Panc1 (cell line): ENCODE measurements at places on chromosomes 2 and 18.
A peak's percentile ranks its signal among the peaks of the same experiment; 100 is the strongest.

DNA sequence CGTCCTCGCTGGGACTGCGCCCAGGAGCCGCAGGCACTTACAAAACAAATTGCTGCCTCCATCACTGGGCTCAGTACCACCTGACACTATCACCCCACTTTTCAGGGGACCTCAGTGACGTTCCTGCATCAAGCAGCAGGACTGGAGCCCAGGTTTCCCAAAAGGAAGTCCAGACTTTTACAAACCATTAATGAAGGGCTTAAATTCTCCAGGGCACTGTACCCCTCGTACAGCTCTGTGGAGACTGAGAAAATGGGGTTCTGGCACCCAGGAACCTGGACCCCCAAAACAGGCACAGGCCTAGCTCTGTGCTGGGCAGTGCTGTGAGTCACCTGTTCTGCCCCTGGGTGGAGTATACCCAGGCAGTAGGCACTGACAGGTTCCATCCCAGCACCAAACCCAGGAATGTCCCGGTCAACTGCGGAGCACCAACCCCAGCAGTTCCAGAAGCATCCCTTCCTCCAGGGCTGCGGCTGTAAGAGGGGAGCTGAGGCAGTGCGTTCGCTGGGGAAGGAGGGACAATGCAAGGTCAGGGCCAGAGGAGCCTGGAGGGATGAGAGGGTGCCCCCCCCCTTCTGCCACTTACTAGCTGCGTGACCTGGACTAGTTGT, 24.6 kb upstream of the NOTO start:
- no peak for DNase-seq

- DNase-seq = no peak
These were observed 30.1 kb downstream of the MBP start for GRCh38 chr18:77102259-77103040.

DNA sequence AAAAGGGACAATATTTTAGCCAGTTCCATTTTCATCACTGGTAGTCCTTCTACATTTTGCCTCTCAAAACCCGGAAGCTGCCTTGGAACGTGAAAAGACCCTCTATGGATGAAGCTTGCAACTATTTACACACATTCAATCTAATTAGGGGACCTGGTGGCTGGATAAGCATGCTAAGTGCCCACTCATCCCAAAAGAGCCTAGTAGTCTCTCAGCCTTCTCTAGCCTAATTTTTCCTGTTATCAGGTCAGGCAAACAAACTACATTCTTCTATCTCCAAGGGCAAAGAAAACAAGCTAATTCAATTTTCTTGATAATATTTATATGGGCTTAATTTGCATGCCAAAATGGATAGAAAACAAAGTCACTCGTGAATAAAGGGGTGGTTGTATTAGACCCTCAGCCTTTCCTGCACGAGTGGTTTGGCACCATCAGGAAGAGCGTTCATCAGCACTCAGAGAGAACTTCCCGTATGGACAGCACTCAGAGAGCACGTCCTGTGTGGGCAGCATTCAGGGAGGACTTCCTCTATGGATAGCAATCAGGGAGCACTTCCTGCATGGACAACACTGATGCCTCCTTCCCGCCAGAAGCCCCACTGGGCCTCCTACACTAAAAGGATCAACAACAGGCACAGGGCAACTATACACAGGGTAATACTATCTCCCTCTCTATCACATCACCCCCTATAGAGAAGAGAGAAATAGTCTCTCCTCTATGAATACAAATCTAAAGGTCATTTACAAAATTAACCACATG, 122.2 kb downstream of the RBMS1 start:
- DNase-seq = no peak

DNA sequence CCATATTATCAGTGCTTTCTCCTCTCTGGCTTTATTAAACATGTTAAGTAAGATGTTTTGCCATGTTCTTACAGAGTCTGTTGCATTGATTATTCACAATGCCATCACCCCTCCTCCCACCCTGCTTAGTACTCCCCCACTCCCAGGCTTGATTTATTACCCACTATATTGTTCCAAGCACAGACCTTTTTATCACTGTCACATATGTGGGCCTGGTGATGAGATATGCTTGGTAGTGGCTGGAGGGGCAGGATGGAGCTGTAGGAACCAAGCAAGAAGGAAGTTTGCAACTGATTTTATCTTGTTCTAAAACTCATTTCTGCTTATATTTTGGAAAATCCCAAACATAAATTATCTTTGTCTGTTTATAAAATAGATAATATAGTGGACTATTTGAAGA, 748.2 kb upstream of the CELF4 start:
- DNase-seq = no peak

- no peak for DNase-seq
These were observed 143.0 kb upstream of the MYCN start for GRCh38 chr2:15797231-15797938.

DNA sequence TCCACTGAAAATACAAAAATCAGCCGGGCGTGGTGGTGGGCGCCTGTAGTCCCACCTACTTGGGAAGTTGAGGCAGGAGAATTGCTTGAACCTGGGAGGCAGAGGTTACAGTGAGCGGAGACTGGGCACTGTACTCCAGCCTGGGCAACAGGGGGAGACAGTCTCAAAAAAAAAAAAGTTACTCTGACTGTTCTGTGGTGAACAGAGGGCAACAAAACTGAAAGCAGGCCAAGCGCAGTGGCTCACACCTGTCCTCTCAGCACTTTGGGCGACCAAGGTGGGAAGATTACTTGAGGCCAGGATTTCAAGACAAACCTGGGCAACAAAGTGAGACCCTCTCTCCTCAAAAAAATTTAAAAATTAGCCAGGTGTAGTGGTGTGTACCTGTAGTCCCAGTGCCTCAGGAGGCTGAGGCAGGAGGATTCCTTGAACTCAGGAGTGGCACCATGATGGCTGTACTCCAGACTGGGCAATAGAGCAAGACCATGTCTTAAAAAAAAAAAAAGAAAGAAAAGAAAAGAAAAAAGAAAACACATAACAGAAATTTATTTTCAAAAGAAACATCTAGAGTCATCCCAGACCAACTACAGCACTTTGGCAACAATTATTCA, 13.6 kb upstream of the RTN4 start:
- DNase-seq = no peak

- no peak for DNase-seq
These were observed 124.4 kb upstream of the SETBP1 start for GRCh38 chr18:44556296-44556695.

- DNase-seq = no peak
These were observed 687.8 kb upstream of the KLHL29 start for GRCh38 chr2:22697054-22697788.

GRCh38 chr18:77108001-77108692, 24.4 kb downstream of the MBP start:
- DNase-seq = no peak

- DNase-seq = no peak
These were observed 3.7 kb upstream of the ADI1 start for GRCh38 chr2:3522961-3523421.

DNA sequence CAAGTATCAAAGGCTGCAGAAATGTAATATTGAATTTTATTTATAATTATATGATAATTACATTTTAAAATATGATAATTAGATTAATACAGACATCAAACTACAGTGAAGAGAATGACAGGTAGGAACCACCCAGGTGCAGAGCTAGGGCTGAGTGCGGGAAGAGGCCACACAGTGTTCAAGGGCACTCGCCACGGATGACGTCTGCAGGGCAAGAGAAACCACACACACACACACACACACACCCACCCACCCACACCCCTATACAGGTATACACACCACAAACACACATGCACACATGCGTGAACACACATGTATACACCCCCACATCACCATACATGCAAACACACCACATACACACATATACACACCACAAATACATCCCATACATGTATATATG, 41.2 kb downstream of the MBP start:
- DNase-seq = no peak

GRCh38 chr2:84800194-84800805, 80.6 kb downstream of the TRABD2A start:
- DNase-seq = no peak

- no peak for DNase-seq
These were observed 101.1 kb downstream of the SH3YL1 start for GRCh38 chr2:162473-163382.

DNA sequence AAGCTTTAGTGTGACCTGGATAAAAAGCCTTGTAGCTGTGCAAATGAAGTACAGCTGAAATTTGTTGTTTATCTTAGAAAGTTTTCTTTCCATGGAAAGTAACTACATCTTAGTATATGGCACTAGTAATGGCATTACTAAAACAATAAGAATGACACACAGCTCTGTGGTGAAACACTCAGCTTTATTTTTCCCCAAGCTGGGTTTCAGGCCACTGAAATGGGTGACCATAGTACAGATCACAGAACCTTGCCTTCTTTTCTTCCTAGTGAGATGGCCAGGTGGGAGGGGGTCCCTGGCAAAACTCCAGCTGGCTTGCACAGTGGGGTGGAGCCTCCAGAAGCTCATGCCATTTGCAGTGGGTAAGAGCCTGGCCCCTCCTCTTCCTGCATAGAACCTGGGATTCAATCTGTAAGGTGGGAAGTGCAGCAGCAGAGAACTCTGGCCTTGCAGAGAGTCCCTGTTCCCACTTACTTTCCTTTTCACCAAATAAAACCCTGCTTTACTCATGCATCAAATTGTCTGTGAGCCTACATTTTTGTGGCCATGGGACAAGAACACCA, 17.6 kb upstream of the GRP start:
- DNase-seq = no peak

- no peak for DNase-seq
These were observed 516.6 kb upstream of the ZEB2 start for GRCh38 chr2:145036421-145037011.

- DNase-seq = no peak
These were observed 173.1 kb upstream of the STON1 start for GRCh38 chr2:48356701-48357325.

GRCh38 chr2:42102591-42103450, 55.0 kb downstream of the PKDCC start:
- no peak for DNase-seq

DNA sequence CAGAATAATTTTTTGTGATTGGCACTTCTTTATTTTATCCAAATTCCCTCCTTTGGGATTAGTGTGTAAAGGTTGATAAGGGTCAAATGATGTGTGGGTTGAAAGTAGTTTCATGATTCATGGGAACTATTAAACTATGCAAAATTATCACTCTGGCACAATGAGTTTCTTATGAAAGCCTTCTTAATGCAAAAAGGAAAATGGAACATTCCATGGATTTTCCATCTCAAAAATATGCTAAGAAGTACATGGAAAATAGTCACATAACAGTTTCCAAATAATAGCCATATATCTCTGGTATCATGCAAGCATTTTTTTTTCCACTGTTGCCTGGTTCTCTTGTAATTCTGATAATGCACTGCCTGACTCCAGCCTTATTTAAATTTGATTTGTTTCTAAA, 639.7 kb downstream of the NR4A2 start:
- no peak for DNase-seq

- no peak for DNase-seq
These were observed 10.7 kb upstream of the GYPC start for GRCh38 chr2:126645211-126645618.

- DNase-seq = no peak
These were observed 57.8 kb downstream of the VIL1 start for GRCh38 chr2:218476676-218477075.

DNA sequence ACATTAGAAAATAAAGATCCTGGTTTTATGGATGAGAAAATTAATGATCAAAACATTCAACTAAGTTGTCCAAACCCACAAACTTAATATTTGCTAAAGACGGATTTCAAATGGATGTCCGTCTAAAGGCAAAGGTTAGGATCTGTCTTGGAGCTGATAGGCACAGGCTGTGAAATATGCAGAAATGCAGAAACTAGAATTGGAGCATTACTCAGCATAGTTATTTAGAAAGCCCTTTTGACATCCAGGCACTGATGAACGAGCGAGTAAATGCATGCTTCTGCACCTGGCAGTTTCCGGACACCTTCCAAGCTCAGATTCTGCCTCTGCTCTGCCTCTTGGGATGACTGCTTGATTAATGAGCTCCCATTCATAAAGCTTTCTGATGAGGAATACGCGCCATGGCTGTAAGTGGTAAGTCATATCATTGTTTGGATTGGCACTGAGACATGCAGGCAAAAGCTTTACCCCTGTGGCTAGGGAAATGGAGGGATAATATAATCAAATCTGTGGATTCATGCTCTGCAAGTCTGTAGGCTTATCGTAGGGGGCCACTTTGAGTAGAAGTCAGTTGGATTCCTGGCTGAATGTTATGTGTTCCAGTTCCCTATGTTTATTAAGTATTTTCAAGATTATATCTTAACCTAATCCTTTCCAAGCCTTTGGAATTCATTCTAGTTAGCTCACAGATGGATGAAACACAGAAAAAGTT, 2176.3 kb upstream of the CELF4 start:
- DNase-seq = no peak

- no peak for DNase-seq
These were observed 61.8 kb upstream of the ARL4C start for GRCh38 chr2:234558642-234559041.

GRCh38 chr2:100731535-100731981, 88.4 kb upstream of the NPAS2 start:
- DNase-seq = no peak

- no peak for DNase-seq
These were observed 104.9 kb upstream of the ITPRID2 start for GRCh38 chr2:181786371-181787228.

GRCh38 chr2:23383100-23383499, 1.9 kb upstream of the KLHL29 start:
- no peak for DNase-seq

DNA sequence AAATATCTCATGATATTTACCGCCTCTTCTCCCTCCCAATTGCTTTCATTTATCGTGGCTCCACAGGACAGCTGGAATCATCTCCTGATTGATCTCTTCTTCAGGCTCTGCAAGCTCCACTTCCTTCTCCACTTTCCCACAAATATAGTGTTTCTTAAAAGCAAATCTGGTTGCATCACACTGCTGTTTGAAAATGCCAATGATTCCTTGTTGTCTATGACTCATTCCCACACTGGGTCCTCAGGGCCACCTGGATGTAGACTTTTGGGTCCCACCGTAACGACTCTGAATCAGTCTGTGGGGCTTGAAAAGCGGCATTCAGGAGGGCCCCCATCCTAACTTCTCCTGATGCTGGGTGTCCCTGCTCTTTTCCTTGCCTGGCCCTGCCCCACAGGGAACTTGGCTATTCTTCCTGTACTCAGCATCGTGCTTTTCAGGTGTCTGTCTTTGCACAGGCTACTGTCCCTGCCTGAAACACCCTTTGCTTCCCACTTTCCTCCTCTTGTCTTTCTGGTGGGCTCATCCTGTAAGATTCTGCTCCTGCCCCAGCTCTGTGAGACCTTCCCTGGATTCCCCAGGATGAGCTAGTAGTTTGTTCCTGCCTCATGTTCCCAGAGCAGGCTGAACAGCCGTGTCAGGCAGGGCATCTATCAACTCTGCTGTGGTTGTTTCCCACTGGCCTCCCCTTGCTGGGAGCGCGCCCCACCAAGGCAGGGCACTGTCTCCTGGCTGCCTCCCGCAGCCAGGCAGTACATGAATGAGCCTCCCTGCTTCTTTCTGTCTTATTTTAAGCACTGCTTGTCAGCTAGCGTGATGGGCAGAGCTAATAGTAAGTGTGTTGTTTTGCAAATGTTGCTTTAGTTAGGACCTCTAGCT, 111.9 kb downstream of the KCTD1 start:
- DNase-seq = peak; percentile 15

- no peak for DNase-seq
These were observed 33.4 kb upstream of the PPP4R1 start for GRCh38 chr18:9647496-9648323.

- no peak for DNase-seq
These were observed 3.5 kb upstream of the MAB21L4 start for GRCh38 chr2:240899468-240899865.

GRCh38 chr2:16828828-16829160, 163.2 kb upstream of the CYRIA start:
- DNase-seq = no peak
